ENCODE measurements at places on chromosomes 3 and 15.
A peak's percentile ranks its signal among the peaks of the same experiment; 100 is the strongest.

- no peak for DNase-seq
These were observed 102.9 kb upstream of the KLF13 start for GRCh38 chr15:31223478-31224350.

DNA sequence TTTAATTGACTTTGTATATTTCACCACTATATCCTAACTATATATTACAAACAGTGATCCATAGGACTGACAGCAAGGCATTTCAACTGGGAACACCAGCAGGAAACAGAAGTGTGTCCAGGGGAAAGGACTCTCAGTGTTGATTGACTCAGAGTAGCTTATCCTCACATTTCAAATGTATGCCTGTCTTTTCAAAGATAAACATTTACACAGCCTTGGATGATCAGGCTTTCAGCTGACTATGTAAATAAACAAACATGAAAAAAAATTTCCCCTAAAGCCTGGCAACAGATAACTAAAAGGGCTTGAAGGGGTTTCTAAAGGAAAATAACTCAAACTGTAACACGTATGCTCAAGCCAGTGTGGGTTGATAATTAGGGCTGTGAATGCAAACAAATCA is 321.8 kb downstream of the TBC1D5 start:
- no peak for DNase-seq

DNA sequence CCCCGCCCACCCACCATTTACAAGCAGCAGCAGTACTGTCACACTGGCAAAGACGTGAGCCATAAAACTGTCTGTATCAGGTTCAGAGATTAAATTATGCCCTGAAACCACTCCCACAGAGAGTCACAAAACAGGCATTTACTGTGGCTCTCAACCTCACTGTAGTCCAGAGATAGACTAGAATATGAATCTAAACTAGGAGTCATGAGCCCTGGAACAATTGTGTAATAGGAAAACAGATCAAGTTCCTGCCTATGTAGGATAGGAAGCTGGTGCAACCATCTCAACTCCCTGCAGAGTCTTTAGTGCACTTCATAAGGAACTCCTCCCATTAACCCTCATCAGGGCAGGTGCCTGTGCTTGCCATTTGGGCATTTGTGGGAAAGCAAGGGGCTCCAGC is 61.7 kb downstream of the FAM227B start:
- no peak for DNase-seq

DNA sequence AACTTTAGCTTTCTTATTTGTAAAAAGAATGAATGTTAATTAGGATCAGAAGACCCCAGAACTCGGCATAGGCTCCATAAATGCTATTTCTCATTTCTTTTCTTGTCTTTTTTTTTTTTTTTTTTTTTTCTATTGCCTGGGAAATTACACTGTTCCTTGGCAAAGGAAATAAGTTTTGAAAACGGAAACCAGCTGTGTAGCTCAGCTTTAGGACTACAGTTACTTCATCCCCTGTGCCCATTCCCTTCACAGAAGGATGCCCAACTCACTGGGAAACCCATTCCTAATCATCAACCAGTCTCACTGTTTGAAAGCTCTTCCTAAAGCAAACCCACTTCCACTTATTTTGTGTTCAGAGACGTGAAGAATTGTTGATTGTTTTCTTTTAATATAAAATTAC is 254.0 kb upstream of the IL12A start:
- DNase-seq, result no peak

DNA sequence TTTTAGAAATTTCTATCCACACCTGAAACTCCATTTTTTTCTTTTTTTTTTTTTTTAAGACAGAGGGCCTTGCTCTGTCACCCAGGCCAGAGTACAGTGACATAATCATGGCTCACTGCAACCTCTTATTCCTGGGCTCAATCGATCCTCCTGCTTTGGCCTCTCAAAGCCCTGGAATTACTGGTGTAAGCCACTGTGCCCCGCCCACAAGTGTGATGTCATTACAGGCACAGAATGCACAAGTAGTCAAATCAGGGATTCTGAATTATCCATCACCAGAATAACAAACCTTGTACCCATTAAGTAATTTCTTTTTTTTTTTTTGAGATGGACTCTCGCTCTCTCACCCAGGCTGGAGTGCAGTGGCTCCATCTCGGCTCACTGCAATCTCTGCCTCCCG is 1.9 kb downstream of the UQCRC1 start:
- peak; percentile 57 for DNase-seq

- DNase-seq, result no peak
These were observed 57.1 kb upstream of the GATA2 start for GRCh38 chr3:128550113-128550440.

- no peak for DNase-seq
These were observed 13.9 kb downstream of the ITGB5 start for GRCh38 chr3:124873226-124873625.

GRCh38 chr3:81913886-81914663 is 152.6 kb upstream of the GBE1 start:
- no peak for DNase-seq

- DNase-seq, result no peak
These were observed 21.2 kb downstream of the ZNF710 start for GRCh38 chr15:90022345-90022744.

DNA sequence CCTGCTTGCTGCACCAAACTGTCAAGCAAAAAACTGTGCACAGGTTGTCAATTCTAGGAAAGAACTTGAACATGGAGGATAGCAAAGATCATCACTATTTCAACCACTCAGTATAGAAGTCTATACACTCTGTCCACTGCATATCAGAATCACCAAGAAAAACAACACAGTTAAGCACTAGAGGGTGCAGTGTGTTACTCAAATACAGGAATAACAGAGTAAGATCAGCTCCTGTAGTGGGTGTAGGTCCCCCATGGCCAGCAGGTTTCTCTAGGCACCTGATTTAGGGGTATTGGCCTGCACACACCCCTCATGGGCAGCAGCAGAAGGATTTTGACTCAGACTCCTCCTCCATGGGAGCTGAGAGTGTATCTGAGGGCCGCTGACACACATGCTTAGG is 464.1 kb downstream of the EPHA6 start:
- DNase-seq, result no peak

GRCh38 chr3:33372218-33373081 is 67.8 kb downstream of the UBP1 start:
- peak; percentile 55 for DNase-seq

DNA sequence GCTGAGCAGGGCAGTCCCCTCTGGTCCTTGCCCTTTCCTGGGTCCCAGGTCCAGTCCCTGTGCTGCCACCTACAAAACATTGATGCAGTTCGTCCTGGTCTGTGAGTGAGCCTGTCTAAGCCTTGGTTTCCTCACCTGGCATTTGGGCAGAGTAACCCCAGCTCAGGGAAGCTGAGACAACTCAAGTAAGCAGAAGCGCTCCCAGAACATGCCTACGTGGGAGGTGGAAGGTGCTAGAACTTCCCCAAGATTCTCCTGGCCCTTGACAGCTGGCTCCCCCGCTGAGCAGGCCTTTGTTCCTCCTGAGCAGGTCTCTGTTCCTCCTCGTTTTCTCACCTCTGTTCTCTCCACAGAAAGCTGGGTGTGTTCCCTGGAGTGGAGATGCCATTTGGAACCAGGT is 30.5 kb downstream of the PRR20G start:
- no peak for DNase-seq

GRCh38 chr15:76209523-76209922 is 101.7 kb downstream of the ETFA start:
- no peak for DNase-seq

- no peak for DNase-seq
These were observed 13.3 kb upstream of the THUMPD3 start for GRCh38 chr3:9349321-9350117.

DNA sequence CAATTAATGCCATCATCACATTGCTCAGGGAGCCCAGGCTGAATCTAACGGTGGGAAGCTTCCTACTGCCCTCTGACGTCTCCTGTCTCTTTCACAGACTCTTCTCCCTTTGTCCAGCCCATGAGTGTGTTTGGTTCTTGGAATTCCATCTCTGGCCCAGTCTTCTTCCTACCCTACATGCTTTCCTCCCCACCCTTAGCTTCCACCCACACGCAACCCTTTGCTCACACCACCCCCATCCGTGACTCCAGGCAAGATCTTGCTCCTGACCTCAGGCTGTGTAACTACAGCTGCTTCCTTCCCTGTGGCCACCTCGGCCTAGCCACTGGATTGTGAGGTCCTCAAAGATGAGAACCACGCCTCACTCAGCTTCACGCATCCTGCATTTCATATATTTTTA is 72.3 kb upstream of the THBS1 start:
- no peak for DNase-seq

GRCh38 chr3:121970047-121970446 is 52.0 kb downstream of the ILDR1 start:
- no peak for DNase-seq

GRCh38 chr3:12955651-12956315 is 114.4 kb upstream of the RPL32 start:
- DNase-seq, result no peak

DNA sequence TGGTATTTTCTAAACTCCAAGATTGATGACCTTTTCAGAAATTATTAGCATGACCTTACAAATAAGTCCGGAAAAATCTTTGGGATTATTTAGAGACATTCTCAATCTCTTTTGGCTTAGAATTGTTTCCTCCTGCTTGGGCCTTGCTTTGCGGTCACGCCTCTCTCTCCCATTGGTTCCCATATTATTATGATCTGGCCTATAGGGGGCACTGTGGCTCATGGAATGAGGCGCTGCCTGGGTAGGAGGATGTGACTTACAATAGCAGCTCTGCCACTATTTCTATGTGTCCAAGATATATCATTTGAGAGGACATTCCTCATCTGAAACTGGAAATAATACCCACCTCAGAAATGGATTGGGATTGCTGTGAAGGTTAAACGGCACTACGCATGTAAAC is 464.9 kb downstream of the MFSD1 start:
- DNase-seq, result peak; percentile 16

DNA sequence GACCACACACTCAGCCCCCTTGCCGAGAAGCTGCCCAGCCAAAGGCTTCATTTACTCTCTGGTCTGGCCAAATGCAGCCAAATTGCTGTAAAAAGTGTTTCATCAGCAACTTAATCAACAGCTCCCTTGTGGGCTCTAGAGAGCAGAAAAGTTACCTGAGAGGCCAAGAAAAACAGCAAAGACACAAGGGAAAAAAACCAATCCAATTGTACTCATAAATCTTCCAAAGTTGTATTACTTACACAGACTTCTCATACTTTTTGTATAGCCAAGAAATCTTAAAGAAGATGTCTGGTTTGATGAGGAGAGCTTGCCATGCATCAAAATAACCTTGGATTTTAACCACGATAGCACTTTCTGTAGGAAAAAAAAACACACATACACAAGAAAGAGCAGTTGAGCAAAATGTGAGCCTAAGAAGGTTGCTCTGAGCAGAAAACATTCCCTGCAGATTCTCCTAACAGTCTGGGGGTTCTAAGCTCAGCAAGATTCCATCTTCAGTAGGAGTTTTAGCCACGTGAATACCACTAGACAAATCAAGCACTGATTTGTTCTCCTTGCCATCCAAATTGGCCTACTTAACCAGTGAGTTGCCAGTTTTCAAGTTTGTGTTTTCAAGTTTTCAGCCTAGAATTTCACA is 120.0 kb downstream of the CYP19A1 start:
- no peak for DNase-seq

DNA sequence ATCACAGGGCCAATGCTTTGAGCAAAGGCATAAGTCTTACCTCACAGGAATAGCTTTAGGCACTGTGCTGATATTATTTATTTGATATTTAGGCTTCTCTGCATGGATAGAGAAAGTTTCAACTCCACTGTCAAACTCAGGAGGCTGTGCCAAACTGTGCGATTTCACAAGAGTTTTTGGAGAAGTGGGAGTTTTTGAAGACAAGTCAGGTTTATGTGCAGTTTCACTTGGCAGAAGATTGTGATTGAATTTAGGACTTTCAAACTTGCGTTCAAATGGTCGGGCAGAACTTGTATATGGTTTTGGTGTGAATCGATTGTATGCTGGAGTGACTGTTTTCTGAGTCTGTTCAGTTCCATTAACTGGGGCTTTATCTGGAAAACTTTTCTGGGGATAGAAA is 113.7 kb downstream of the TJP1 start:
- DNase-seq, result no peak

DNA sequence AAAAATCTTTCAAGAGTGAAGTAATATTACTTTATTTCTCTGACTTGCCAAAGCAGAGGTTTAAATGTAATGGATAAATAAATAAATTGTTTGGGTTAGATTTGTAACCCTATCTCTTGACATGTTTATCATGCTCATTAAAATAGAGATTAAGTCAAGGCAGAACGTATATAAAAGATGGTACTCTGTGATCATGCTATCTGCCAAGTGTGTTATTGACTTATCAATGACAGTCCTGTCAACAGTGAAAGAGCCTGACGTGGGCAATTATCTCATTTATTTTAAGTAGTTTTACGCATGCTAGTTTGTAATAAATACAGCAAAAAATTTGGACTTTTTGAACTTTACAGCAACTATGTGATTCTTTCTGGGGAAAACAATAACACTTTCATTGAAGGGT is 43.7 kb downstream of the PROS1 start:
- DNase-seq, result no peak

DNA sequence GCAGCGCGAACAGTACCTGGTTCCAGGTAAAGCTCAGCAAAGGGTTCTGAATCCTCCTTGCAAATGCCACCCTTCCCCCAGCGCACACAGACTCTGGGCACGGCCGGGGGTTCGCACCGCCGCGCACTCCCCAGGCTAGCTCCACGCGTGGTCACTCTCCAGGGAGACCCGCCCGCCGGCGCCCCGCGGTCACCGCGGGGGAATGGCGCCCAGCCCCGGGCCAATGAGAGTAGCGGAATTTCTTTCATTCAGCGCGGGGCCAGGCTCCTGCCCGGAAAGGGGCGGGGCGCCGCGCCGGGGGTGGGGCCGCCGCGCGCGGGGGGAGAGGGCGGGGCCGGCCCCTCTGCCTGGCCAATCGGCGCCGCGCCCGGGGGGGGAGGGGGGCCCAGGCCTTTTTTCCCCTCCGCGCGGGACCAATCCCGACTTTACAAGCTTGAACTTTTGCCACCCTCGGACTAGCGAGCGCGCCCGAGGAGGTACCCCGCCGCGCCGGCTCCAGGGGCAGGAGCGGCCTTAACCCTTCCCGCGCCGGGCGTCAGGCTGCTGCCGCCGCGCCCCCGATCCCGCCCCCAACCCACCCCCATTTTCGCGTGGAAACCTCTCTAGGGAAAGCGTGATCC is 1.1 kb upstream of the SMAD6 start:
- peak; percentile 91 for DNase-seq

- no peak for DNase-seq
These were observed 39.2 kb upstream of the POLR2M start for GRCh38 chr15:57667171-57667849.

DNA sequence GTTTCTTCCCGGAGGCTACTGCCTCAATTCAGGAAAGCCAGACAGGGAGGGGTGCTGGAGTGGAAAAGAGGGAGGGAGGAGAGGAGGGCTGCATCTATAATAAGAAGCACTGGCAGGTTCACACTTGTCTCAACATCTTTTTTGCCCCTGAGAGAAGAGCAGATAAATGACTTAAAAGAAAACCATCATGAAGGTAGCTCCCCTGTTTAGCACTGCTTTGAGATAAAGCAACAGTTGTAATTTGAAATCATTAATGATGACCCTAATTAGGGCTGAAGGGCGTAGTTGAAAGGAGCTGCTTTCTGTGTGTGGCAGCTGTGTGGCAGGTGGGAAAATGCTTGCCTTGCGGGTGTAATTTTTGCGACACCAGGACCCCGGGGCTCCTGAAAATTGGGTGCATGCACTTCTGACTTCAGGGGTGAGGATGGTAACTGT is 222.8 kb upstream of the IL12A start:
- no peak for DNase-seq

- DNase-seq, result no peak
These were observed 147.6 kb downstream of the IGF1R start for GRCh38 chr15:98795980-98796379.

GRCh38 chr3:101950985-101951733 is 101.8 kb downstream of the NFKBIZ start:
- no peak for DNase-seq

GRCh38 chr3:23406601-23407000 is 203.5 kb downstream of the UBE2E2 start:
- no peak for DNase-seq

Data from stimulated activated CD4-positive, alpha-beta T cell treated with anti-CD3 and anti-CD28 coated beads, Interleukin-15, amount 100 ng/mL, for 24 hours (primary cell).